ENCODE measurements at places on chromosomes 1 and 21. TPM values are rescaled to one million over a fixed set of nuclear protein-coding genes. Genes with fewer than 3 reads are reported as not detected.

Gene SLC9A1
- total RNA-seq, result 5.8 TPM

Gene NIBAN1
- total RNA-seq, result 10.1 TPM

DNA sequence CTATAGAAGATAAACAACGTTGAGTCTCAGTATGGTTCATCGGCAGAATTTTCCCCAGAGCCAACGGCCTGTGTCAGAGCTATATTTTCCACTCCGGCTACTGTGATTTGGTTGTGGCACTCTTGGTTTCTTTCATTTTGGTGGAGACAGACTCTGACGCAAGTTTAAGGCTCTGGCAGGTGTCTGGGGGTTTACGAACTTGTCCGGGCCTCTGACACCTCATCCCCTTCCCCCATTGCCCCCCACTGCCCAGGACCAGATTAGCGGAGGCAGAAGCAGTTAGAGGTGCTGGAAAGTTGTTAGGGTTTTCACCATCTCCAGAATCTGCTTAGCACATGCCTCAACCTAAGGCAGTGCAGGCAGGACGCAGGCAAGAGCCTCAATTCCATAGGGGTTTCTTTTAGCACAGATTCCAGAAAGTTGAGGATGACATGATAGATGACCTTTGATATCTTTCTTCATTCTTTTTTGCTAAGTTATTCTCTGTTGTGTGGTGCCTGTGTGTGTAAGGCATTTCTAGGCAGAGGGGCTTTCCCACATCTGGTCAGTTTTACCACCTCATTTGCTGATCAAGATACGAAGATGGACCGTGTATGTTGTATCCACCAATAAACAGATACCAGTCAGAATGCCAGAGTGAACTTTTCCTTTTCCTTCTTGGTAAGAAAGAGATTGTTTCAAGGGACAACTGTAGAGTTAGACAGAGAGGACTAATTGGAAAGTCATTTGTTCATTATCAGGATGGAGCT is 18.4 kb upstream of the IL10 start:
- H3K36me3 ChIP-seq, result no peaks in the 10 kb centered on the region
- H3K4me1 ChIP-seq, result no peaks in the 10 kb centered on the region
- no peak for DNase-seq
- H3K27me3 ChIP-seq, result no peaks in the 10 kb centered on the region

DNA sequence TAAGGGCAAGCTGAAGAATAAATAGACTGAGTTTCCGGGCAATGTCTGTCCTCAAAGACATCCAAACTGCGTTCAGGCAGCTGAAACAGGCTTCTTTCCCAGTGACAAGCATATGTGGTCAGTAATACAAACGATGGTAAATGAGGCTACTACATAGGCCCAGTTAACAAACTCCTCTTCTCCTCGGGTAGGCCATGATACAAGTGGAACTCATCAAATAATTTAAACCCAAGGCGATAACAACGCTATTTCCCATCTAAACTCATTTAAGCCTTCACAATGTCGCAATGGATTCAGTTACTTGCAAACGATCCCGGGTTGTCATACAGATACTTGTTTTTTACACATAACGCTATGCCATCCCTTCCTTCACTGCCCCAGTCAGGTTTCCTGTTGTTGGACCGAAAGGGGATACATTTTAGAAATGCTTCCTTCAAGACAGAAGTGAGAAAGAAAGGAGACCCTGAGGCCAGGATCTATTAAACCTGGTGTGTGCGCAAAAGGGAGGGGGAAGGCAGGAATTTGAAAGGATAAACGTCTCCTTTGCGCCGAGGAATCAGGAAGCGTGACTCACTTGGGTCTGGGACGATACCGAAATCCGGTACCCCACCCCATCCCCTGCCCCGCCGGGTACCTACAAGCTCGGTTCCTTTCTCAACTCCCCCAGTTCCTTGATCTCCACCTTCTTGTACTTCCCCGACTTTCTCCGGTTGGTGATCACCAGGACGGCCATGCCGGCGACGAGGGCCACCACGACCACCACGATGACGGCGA is 1.3 kb downstream of the TACSTD2 start:
- no peaks in the 10 kb centered on the region for H3K27me3 ChIP-seq
- H3K27ac ChIP-seq, result no peak overlapping the region
- peak overlapping the region; percentile 46 for H3K4me3 ChIP-seq
- H3K36me3 ChIP-seq, result no peaks in the 10 kb centered on the region

- no peaks in the 10 kb centered on the region for H3K27me3 ChIP-seq
- no peak overlapping the region for H3K4me3 ChIP-seq
- DNase-seq, result no peak
- peaks cover 91% of the 10 kb centered on the region for H3K36me3 ChIP-seq
Measured at GRCh38 chr1:156480016-156480370, 20.6 kb downstream of the MEF2D start.

DNA sequence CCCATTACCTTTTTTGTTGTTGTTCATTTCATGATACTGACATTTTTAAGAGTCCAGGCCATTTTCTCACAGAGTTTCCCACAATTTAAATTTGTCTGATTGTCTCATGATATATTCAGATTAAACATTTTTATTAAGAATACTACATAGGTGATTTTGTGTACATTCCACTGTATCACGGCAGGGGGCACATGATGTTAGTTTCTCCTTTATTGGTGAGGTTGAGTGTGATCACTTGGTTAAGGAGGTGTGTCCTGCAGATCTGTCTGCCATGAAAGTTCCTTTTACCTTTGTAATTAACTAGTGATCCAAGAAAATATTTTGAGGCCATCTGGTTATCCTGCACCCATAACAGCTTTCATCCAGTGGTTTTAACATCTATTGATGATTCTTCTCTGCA is 11.8 kb downstream of the RTCA start:
- no peak overlapping the region for H3K4me3 ChIP-seq
- H3K4me1 ChIP-seq, result no peaks in the 10 kb centered on the region

DNA sequence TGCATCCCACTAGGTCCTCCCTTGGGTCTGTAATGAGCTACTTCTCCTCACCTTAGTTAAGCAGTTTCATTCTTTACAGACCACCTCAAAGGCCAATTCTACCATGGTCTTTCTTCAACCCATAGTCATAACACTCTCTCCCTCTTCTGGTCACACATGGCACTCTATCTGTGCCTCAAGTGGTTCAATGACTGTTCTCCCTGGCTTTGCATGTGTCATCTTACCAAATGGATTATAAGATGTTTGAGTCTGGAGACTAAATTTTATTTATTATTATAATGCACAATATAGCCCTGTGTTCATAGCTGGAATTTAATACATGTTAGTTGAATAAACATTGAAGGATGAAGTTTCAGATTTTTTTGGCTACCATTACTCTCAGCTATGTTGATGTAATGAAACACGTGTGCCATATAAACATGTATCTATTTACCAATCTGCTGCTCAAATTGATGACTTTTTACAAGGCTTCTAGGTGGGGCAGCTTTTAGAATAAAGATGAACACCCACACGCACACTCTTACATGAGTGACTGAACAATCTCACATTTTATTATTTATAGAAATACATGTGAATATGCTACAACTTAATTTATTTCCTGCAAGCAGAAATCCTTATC is 102.1 kb downstream of the RUNX1 start:
- no peaks in the 10 kb centered on the region for H3K27me3 ChIP-seq
- DNase-seq, result no peak
- H3K27ac ChIP-seq, result no peak overlapping the region
- H3K4me1 ChIP-seq, result no peaks in the 10 kb centered on the region
- no peaks in the 10 kb centered on the region for H3K36me3 ChIP-seq

- no peak overlapping the region for H3K27ac ChIP-seq
- DNase-seq, result no peak
Measured at GRCh38 chr1:223355699-223356098, 8.3 kb downstream of the SUSD4 start.

- no peaks in the 10 kb centered on the region for H3K27me3 ChIP-seq
- no peaks in the 10 kb centered on the region for H3K36me3 ChIP-seq
- H3K4me3 ChIP-seq, result no peak overlapping the region
Measured at GRCh38 chr1:52857443-52857842, 14.9 kb downstream of the ZYG11A start.

- H3K27me3 ChIP-seq, result no peaks in the 10 kb centered on the region
- DNase-seq, result no peak
- no peak overlapping the region for H3K27ac ChIP-seq
Measured at GRCh38 chr1:118878661-118879060, 109.5 kb downstream of the TBX15 start.

GRCh38 chr1:240691909-240692705 is 80.2 kb upstream of the GREM2 start:
- H3K4me3 ChIP-seq, result no peak overlapping the region
- no peaks in the 10 kb centered on the region for H3K27me3 ChIP-seq
- H3K36me3 ChIP-seq, result no peaks in the 10 kb centered on the region
- H3K27ac ChIP-seq, result no peak overlapping the region

- H3K27me3 ChIP-seq, result peaks cover 15% of the 10 kb centered on the region
- no peaks in the 10 kb centered on the region for H3K36me3 ChIP-seq
- H3K27ac ChIP-seq, result peak within 1 kb of the TSS; percentile 50
- H3K4me1 ChIP-seq, result no peaks in the 10 kb centered on the region
Measured at GRCh38 chr1:14598498-14599182, at the start of gene KAZN. TSS of gene KAZN (plus strand) at chr1:14598685.

- no peaks in the 10 kb centered on the region for H3K36me3 ChIP-seq
- H3K4me1 ChIP-seq, result no peaks in the 10 kb centered on the region
- no peak for DNase-seq
- no peaks in the 10 kb centered on the region for H3K27me3 ChIP-seq
- H3K27ac ChIP-seq, result no peak overlapping the region
Measured at GRCh38 chr1:70436622-70437251, 25.7 kb downstream of the CTH start.

Gene LRRC53
- not detected for total RNA-seq

GRCh38 chr1:239302696-239303095 is 83.7 kb upstream of the CHRM3 start:
- no peak for DNase-seq
- H3K4me1 ChIP-seq, result no peaks in the 10 kb centered on the region
- no peaks in the 10 kb centered on the region for H3K27me3 ChIP-seq

DNA sequence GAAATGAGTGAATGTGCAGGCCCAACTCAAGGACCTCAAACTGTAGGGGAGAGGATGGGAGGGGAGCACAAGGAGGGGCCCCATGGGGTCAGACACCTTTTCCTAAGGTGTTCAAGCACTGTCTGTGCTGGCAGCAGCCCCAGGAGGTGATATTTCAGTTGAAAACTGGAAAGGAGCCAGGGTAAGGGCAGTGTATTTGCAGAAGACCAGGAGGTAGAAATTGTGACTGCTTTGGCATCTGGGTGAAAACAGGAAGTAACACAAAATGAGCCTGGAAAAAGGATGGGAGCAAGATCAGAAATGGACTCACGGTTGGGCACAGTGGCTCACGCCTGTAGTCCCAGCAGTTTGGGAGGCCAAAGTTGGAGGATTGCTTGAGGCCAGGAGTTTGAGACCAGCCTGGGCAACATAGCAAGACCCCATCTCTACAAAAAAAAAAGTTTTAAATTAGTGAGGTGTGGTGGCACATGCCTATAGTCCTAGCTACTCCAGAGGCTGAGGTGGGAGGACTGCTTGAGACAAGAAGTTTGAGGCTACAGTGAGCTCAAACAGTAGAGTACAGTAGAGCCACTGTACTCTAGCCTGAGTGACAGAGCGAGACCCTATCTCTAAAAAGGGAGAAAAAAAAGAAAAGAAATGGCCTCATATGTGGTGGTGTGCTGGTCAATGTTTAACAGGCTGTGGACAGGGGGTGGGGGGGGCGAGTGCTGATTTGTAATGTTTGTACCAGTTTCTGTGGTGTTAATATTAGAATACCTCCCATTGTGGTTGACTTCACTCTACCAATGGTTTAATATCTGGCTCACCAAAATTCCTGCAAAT is 76.2 kb upstream of the ANGPTL1 start:
- no peaks in the 10 kb centered on the region for H3K27me3 ChIP-seq
- no peak overlapping the region for H3K27ac ChIP-seq
- no peak overlapping the region for H3K4me3 ChIP-seq
- no peak for DNase-seq

DNA sequence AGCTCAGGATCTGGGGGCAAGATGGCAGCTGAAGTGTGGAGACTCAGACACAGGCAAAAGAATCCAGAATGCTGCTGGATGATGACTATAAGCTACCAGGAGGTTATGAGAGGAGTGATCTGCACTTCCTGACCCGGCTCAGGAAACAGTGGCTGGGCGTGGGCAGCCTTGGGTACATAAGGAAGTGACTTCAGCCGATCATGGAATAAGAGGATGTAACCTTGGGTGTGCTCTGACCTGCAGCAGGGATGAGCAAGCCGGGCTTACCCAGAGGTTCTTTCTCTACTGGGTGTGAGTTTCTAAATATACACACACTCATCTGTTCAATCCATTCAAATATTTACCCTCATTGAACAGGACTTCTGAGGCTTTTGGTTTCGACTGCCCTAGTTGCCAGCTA is 62.7 kb downstream of the CD34 start:
- H3K27me3 ChIP-seq, result no peaks in the 10 kb centered on the region
- H3K4me3 ChIP-seq, result no peak overlapping the region
- no peaks in the 10 kb centered on the region for H3K36me3 ChIP-seq
- DNase-seq, result peak; percentile 82
- peaks cover 22% of the 10 kb centered on the region for H3K4me1 ChIP-seq
- H3K27ac ChIP-seq, result peak overlapping the region; percentile 68

Gene UBE4B
- total RNA-seq, result 78.2 TPM

Gene SPRR2F
- total RNA-seq, result not detected

DNA sequence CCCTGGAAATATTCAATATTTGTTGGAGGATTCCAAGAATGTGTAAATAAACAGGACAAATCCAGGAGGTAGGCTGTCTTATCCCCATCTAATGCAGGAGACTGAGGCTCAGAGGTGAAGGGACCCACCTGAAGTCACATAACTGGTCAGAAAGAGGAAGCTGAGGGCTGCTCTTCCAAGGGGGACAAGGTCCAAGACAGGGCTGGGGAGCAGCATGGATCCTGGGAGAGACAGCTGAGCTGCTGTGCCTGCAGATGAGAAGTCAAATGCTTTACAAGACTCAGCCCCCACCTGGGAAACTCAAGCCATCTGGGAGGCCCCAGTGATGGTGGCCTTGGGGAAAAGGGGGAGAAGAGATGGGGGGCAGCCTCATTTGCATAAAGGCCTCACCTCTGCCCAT is 224.4 kb downstream of the PTPRU start:
- H3K4me1 ChIP-seq, result no peaks in the 10 kb centered on the region
- no peak overlapping the region for H3K27ac ChIP-seq
- H3K27me3 ChIP-seq, result no peaks in the 10 kb centered on the region
- H3K4me3 ChIP-seq, result no peak overlapping the region
- no peaks in the 10 kb centered on the region for H3K36me3 ChIP-seq

GRCh38 chr1:94098585-94099111 is 22.3 kb downstream of the ABCA4 start:
- DNase-seq, result no peak
- no peaks in the 10 kb centered on the region for H3K27me3 ChIP-seq
- H3K4me1 ChIP-seq, result no peaks in the 10 kb centered on the region
- H3K36me3 ChIP-seq, result no peaks in the 10 kb centered on the region
- no peak overlapping the region for H3K27ac ChIP-seq

GRCh38 chr1:10900691-10901090 is 104.2 kb upstream of the CASZ1 start:
- peaks cover 11% of the 10 kb centered on the region for H3K4me1 ChIP-seq
- H3K27me3 ChIP-seq, result no peaks in the 10 kb centered on the region
- no peak overlapping the region for H3K4me3 ChIP-seq
- DNase-seq, result no peak
- H3K27ac ChIP-seq, result no peak overlapping the region

Gene AK5
- 12.4 TPM for total RNA-seq
